ENCODE measurements at places on chromosomes 3 and 15.

- no peak for DNase-seq
These were observed 35.2 kb upstream of the SLC24A5 start for GRCh38 chr15:48085591-48085930.

- DNase-seq: peak; percentile 52
These were observed 6.8 kb downstream of the PCSK6 start for GRCh38 chr15:101482526-101483371.

- no peak for DNase-seq
These were observed 255.6 kb upstream of the SATB1 start for GRCh38 chr3:18680758-18681157.

GRCh38 chr3:53795789-53796560 is 50.2 kb downstream of the CHDH start:
- DNase-seq: no peak

DNA sequence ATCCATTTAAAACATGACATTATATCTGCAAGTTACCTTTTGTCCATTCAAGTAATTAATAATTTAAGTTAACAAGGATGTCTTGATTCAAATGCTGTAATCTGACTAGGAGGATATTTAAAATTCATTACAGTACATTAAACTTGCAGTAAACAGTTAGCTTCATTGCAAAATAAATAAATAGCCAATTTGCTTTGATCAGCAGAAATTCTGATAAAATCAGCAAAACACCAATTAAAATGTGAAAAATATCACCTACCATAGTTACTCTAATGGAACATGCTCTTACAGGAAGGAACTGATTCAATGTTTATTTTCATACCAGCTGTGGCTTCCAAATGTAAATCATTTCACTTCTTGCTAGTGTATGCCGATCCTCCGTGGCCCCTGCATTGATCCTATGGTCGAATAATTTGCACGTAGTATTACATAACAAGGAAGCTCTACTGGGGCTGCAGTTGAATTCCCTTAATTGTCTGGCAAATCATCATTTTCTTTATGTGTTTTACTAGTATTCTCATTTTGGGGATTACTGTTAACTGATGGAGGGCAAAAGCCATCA is 150.7 kb downstream of the FOXB1 start:
- no peak for DNase-seq

- DNase-seq: no peak
These were observed 687.4 kb downstream of the EDEM1 start for GRCh38 chr3:5874931-5875341.

- DNase-seq: no peak
These were observed 279.8 kb downstream of the ZPLD1 start for GRCh38 chr3:102714567-102714966.

DNA sequence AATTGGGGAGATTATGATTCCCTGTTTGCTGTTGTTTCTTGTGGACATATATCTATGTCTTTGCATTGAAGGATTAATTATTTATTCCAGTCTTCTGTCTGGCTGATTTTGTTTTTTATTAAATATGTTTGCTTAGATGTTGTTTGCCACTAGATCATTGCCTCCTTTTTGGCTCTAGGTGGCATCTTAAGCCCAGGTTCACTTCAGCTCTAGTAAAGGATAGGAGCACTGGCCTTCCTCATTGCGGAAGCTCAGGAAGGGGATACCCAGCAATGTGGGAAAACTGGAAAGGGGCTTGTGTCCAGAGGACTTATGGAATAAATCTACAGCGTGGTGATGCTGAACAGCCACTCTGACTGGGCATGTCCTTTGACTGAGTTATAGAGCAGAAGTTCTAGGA is 821.6 kb downstream of the PDCD6IP start:
- DNase-seq: no peak

- DNase-seq: no peak
These were observed 13.6 kb downstream of the ARF4 start for GRCh38 chr3:57583544-57583943.

- DNase-seq: peak; percentile 56
These were observed 4.3 kb upstream of the LSMEM2 start for GRCh38 chr3:50274371-50275104.

DNA sequence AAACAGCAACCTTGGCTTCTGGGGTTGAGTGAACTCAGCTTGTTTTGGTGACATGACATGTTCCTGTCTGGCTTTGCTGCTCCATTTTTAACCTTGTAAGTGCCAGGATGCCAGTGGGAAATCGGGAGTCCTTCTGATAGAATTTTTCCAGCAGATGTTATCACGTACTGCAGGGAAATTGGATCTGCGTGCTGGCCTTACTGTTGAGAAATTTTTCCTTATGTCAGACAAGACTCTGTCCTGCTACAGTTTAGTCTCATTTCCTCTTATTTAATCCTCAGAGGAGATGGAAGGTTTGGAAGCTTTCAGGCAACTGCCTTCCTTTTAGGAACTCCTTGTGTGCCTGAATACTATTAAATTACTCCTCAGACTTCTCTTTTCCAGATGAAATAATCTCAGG is 80.6 kb downstream of the PGPEP1L start:
- DNase-seq: no peak

DNA sequence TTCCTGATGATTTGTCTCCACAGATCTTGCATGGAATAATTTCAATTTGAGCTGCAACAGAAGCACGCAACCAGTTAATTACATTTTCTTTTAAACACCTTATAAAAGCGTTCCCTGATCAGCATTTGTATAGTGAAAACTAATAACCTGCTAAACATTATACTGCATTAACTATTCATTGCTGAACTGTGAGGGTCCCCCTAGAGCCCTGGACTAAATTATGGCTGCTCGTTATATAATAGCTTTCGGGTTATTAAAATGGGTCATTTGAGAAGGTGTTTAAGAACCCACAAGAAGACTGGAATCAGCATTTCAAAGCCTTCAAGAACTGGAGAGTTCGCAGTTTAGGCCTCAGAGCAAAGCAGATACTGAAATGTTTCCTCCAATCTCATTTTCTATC is 52.9 kb upstream of the ICE2 start:
- no peak for DNase-seq

- no peak for DNase-seq
These were observed 3.0 kb downstream of the DUT start for GRCh38 chr15:48334260-48334659.

DNA sequence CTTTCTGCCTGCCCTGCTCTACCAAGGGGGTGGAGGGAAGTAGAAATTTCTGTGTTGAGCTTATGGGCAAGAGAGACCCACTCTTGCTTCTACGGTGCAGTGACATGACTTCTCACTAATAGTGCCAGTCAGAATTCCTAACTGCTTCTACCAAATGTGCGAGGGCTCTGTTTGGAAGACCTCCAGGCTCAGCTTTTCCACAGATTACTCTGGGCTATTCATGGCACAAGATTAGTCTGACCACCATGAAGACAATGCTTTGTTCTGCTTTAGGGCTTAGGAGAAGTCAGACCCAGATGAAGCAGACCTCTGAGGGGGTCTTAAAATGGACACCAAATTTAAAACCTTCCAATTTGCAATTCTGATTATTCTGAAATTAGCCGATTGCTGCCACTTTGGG is 195.9 kb upstream of the TBC1D5 start:
- DNase-seq: no peak

GRCh38 chr15:75233504-75234190 is 24.5 kb upstream of the GOLGA6C start:
- DNase-seq: no peak

DNA sequence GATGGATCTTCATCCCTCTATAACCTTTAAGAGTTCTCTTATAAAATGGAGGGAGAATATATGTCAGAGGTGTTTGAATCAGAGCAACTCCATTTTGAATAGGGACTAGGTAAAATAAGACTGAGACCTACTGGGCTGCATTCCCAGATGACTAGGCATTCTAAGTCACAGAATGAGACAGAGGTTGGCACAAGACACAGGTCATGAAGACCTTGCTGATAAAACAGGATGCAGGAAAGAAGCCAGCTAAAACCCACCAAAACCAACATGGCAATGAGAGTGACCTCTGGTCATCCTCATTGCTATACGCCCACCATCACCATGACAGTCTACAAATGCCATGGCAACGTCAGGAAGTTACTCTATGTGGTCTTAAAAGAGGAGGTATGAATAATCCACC is 211.0 kb downstream of the GBE1 start:
- DNase-seq: no peak

DNA sequence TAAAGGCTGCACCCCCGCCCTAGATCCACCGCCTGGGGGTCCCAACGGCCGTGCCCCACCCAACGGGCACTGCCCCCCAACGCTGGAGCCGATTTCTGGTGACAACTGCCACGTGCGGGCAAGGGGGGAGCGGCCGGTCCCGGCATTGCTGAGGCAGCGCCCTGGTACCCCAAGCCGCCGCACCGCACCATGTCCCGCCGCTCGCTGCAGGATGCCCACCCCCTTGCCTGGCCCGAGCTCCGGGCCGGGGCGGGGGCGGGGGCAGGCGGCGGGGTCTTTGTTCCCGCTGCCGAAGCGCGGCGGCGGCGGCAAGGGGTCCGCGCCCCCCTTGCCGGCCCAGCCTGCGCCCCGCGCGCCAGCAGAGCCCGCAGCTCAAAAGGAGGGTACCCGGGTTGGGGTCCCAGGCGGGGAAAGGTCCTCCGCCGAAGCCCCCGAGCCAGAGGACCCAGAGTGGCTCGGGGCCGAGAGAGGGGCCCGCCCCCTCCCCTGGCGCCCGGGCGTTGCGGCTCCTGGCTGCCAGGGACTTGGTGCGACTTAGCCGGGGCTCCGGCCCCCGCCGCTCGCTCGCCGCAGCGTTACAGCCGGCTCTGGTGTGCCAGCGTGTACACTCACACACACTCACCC is 678 bp downstream of the SEMA7A start:
- DNase-seq: no peak

DNA sequence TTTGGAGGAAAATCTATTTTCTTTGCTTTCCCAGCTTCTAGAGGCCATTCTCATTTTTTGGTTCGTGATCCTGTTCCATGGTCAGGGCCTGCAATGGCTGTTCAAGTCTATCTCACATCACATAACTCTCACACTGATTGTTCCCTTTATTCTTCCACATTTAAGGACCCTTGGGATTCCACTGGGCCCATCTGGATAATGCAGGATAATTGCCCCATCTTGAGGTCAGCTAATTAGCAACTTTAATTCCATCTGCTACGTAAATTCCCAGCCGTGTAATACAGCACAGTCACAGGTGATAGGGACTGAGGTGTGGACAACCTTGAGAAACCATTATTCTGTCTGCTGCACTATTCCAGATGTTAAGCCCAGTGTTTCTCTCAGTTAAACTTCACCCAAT is 311.6 kb upstream of the CNTN4 start:
- no peak for DNase-seq

DNA sequence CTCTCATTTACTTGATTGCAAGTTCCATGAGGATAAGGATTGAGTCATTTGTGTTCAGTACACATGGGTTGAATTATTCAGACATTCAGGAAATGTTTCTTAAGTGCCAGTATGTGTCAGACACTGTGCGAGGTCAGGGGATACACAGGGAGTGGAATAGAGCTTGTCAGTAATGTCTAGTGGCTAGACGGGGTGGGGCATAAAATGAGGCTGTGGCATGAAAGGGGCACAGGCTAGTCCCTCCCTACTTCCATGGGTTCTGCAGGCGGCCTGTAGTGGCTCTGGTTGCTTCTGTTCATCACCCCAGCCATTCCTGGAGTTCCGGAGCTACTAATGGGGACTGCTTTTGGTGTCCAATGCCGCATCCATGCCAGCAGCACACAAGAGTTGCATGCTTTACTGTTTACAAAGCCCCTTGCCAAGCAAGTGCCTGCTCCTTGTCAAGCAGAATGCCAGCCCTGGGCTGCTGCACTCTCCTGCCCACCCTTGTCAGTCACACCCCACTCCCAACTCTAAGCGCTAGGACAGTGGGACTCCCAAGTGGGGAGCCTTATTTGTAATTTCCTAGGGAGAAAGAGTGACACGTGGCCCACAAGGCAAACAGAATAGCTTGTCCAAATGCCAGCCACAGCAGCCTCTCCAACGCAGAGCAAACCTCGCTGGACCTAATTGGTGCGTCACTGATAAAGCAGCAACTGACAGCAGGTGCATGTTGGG is 70.8 kb downstream of the RAB11A start:
- peak; percentile 85 for DNase-seq

DNA sequence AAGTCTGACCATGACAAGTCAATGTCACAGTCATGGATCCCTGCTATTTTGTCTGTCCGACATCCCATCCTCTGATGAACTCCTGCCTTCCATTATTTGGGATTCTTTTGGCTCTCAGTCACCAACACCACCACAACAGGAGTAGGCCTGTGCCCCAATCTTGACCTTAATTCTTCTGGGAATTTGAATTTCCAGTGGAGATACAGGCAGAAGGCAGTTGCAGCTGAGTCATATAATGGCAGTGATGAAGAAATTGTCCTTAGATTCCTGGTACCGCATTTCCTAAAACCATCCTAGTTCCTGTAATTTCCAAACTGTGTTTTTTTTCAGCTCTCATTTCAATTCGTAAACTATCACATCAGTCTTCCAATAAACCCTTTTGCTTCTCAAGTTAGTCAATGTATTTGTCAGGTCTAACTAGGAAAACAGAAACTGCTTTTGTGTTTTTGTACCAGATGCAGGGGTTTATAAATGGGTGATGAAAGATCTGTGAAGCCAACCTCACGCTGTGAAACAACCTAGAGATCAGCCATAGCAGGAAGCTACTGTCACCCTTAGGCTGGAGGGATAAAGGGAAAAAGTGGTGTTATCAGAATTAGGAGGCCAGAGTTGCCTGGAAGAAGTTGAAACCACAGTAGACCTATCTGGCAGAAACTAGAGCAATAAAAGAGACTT is 126.3 kb upstream of the TMEM108 start:
- no peak for DNase-seq

GRCh38 chr3:123831420-123831819 is 52.7 kb downstream of the MYLK start:
- DNase-seq: peak; percentile 70

DNA sequence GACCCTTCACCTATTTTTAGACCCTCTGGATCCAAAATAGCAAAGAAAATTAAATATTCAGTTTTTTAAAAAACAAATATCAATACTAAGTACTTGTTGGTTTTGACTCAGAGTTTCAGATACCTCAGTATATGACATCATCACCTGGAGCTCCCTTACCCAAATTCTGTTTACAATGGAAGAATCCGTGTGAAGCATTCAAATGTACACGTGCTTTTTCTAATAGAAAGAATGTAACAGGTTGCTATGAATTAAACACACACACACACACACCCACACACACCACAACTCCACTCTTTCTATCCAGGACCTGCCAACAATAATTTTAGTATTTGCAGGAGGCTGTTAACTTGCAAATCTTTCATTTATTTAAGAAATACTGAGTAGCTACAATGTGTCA is 221.8 kb downstream of the THRB start:
- peak; percentile 73 for DNase-seq

- DNase-seq: peak; percentile 71
These were observed 218.6 kb downstream of the PDCD6IP start for GRCh38 chr3:34016925-34017587.
